ENCODE measurements at places on chromosomes 5 and 9.

- DNase-seq, result no peak
Measured at GRCh38 chr9:82436475-82436874, 447.9 kb downstream of the SPATA31D1 start.

DNA sequence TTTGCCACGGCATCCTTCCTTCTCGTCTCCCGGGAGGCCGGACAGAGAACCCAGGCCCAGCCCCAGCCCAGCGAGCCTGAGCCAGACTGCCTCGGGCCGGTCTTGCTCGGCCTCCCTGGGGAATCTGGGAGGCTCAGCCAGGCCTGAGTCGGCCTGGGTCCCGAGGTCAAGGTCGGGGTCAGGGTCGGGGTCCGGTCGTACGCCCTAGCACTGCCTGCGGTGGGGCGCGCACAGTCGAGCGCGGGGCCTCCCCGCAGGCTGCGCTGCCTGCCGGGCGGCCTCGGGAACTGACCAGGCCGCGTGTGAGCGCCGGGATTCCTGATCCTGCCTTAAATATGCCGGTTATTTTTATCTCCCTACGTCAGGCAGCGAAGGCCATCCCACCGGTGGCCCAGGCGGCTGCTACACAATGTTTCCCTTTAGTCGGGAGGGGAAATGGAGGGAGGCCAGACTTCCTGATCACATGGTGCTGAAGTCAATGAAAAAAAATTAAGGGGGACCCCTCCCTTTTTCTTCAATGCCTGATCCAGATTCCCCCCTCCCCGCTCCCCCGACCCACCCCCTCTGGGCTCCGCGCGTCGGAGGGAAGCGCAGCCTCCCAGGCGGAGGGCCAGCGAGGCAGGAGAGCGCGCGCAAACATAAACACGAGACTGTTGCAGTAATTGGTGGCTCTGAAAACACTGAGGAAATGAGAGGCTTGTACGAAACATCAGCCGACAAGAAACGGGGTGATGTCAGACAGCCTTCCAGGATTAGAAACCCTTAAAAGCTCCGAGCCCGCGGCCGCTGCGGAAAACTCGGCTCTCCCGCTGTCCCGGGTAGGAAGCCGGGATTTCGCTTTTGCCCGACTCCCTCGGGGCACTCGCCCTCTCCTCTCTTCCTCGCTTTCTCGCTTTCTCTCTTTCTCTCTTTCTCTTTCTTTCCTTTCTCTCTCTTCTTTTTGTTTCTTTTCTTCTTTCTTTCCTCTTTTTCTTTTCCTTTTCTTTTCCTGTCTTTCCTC is 148.2 kb upstream of the KLF4 start:
- no peak for DNase-seq

GRCh38 chr5:157710882-157711281 is 20.3 kb upstream of the THG1L start:
- DNase-seq, result no peak

- DNase-seq, result no peak
Measured at GRCh38 chr5:141940695-141941271, 17.1 kb downstream of the DELE1 start.

- no peak for DNase-seq
Measured at GRCh38 chr9:38292480-38292879, 100.0 kb upstream of the ALDH1B1 start.

- no peak for DNase-seq
Measured at GRCh38 chr5:133123297-133123696, 71.5 kb downstream of the HSPA4 start.

GRCh38 chr9:108142504-108143201 is 653.1 kb upstream of the KLF4 start:
- no peak for DNase-seq

DNA sequence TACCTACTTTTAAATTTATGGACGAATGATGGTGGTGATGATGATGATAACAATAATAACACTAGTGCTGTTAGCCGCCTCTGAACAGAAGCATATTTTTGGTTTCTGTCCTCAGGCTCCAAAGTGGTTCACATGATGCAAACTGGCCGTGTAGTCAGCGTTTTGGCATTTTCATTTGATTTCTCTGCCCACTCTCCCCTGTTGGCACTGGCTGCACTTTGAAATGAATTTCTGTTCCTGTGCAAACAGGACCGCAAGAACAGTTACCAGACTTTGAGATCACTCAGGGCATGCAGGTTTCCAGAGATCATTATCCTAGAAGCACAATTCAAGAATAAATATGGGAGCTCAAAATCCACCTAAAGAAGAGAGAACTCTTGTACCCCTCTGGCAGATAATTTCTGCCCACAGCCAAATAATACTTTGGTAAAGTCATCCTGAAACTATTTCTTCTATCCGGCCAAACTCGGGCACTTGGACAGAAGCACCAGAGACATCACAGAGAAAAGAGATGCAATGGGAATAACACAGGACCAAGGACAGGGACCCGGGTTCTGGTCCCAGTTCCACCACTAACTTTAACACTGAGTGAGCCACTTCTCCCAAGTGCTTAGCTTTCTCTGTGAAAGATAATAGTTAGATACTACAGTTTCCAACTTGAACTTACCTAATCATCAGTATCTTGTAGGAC is 201.7 kb upstream of the PTGER4 start:
- no peak for DNase-seq

DNA sequence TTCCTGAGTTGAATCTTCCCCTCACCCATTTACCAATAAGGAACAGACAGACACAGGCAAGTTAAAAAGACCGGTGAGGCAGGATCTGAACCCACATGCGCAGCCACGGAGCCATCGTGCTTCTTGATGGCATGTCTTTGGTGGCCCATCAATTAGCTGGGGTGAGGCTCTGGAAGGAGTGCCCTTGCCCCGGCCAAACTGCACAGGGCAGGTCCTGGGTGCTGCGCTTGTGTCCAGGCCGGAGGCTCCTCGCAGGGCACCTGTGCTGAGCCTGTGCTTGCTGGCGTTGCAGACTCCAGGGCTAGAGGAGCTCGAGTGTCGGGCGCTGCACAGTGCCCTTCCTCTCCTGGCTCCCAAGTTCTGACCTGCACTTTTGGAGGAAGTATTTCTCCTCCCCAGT is 66.4 kb downstream of the PSMB7 start:
- DNase-seq, result no peak

GRCh38 chr9:120761006-120761405 is 32.2 kb downstream of the FBXW2 start:
- no peak for DNase-seq
